ENCODE measurements at places on chromosomes 1 and 21.

- no peak for DNase-seq
Measured at GRCh38 chr1:240999826-241000225, 357.2 kb downstream of the RGS7 start.

DNA sequence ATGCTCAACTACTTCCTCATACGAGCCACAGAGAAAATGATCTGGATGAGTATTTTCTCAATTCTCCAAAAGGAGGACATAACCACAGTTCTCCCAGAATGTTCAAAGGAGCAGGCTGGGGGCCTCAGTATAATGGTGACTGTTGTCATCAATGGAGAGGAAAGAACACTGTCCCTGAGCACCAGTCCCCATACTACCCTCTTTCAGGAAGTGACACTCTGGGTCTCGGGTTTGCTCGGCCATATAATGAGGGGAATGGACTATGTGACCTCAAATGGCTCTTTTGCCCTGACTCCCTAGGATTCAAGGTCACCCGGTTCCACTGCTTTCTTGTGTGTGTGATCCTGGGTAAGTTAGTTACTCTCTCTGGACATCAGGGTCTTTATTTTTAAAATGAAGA, 22.8 kb downstream of the SLC9A1 start:
- DNase-seq = no peak

DNA sequence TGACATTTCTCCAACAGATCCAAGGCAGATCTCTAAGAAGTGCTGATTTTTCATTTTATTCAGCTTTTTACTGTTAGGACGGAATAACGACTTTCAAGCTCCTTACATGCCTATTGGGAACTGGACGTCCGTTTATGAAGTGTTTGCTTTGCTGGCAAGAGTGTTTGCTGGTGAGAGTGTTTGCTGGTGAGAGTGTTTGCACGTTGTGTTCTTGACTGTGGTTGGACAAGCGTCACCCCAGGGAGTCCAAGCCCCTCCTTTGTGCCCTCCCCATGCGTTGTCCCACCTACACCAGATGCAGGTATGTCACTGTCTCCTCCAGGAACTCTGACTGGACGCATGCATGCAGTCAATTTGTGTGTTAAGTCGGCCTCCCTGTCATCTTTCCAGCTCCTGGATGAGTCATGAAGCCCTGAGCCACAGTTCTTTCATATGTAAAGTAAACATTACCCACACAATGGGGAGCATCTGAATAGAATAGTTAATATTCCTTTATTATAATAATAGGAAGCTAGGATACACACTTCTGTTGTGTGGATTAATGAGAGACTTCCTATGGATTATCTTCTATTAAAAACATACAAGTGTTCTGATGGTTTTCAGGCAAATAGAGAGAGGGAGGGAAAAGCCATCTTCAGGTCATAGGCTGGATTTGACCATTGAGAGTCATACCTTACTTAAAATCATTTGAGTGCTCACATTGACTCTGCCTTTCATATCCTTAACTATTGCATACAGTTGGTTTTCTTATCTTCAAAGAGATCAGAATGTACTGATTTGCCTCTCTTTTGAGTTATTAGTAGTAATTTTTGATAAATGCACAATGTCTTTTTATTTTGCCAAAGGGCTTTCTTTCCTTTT, 119.2 kb downstream of the GALNT2 start:
- no peak for DNase-seq

DNA sequence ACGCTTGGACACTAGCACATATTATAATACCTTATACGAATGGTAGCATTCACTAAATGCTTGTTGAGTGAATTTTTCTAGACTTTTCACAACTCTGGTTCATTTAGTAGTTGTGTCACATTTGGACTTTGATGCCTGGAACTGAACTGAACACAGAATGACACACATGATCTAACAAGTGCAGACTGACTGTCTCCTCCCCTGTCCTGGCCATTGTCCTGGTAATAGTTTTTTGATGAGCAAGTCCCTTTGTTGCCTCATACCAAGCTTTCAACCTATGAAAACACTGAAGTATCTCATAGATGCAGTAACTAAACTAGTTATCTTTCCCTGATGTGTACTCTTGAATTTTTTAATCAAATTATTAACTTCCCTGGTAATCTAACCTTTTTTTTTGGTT, 66.4 kb downstream of the LRRC8D start:
- no peak for DNase-seq

- no peak for DNase-seq
Measured at GRCh38 chr1:227234998-227235405, 83.3 kb downstream of the CDC42BPA start.

DNA sequence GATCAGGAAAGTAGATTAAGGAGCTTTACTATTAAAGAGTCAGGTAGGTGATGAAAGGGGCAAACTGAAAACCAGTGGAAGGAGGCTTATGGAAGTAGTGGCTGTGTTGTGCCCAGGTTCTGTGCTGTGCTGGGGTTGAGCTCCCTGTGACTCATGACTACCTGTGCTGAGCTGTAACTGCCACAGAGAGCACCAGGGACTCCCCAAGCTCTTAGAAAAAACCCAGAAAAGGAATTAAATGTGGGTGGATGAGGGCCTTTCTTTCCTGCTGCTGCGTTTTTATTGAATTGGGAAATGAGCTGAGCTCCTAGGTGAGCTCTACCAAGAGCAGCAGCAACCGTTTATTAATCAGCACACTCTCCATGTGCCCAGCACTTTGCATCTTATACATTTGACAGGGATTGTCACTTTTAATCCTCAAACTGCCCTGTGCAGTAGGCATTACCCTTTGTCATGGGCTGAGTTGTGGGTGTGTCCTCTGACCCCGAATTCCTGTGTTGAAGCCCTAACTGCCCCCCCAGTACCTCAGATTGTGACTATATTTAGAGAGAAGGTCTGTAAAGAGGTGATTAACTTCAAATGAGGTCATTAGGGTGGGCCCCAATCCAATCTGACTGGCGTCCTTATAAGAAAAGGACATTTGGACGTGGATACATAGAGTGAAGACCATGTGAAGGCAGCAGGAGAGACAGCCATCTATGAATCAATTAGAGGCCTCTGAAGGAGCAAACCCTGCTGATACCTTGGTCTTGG, 65.4 kb downstream of the AK4 start:
- no peak for DNase-seq

- no peak for DNase-seq
Measured at GRCh38 chr1:53733447-53733931, 5.5 kb downstream of the GLIS1 start.

GRCh38 chr1:158818560-158818959, 12.6 kb upstream of the MNDA start:
- no peak for DNase-seq

DNA sequence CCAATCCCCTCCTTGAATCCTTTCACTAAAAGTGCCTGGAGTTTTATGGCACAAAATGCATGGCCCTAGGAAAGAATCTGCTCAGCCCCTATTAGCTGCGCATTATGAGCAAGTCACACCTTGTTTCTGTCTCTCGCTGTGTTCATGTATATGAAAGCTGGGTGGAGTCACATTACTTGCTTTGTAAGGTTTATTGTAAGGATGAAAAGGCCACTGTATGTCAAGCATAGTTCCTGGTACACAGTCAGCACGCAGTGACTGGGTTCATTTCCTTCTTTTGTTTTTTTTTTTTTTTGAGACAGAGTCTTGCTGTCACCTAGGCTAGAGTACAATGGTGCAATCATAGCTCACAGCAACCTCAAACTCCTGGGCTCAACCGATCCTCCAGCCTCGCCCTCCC, 6.7 kb upstream of the SLC9A1 start:
- DNase-seq = no peak

DNA sequence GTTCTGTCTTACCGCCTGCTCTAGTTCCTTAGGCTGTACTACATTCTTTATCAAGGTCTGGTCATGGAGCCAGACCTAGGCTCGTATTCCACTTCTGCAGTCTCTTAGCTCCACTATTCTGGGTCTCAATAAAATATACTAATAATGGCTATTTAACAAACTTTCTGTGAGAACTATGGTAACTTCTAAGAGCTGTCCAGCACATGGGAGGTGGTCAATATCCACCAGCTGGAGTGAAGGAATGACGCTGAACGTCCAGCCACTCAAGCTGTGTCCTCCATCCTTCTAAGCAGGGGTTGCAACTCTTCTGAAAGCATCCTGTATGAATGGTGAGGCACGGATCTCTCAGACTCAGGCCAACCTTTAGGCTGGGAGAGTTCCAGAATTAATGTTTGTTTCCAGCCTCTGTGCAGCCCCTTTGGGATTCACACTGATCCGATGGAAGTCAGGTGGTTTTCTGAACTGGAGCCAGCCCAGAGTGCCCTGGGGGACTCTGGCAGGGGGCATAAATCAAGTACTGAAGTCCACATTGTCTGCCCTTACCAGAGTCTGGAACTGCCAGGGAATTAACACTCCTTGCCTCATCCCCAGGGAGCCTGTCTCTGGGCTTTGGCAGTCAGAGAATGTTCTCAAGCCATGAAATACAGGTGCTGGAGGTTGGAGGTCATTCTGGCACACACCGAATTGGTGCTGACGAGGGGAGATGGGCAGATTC, 57.4 kb downstream of the BRINP2 start:
- no peak for DNase-seq

DNA sequence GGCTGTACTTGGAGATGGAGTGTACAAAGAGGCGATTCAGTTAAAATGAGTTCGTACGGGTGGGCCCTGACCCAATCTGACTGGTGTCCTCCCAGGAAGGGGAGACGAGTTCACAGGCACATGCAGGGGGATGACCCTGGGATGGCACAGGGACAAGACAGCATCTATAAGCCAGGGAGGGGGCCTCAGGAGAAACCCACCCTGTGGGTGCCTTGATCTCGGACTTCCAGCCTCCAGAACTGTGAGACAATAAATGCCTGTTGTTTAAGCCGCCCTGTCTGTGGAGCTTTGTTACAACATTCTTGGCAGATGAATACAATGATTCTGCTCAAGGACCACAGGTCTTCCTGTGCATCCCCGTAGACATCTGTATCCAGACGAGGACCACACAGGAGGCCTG, 14.6 kb upstream of the CLDN14 start:
- no peak for DNase-seq

DNA sequence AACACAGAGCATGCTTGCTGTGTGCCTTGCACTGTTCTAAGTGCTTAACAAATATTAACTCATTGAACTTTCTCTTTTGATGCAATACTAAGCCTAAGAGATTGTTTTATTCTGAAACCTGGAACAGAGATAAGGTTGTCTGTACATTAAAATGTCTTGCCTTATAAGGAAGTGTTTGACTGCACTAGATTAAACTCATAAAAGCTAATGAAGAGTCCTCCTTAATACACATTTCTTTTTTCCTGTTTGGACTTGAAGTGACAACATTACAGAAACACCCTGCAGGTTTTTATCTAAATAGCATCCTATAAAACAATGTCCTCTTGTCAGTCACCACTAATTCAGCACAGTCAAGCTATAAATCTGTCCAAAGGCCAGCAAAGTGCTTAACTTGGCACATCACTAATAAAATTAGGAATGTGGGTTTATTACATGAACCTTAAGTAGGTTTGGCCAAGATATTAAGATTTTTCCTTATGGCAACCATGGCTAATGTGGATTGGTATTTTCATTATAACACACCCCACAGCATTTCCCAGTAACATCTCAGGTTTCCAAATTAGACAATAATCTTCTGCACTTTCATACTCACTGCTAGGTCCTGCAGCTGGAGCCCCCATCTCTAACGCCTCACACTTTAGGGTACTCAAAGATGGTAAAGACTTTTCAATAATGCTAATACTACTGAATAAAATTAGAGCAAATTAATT, 389.7 kb downstream of the LMO4 start:
- no peak for DNase-seq

- DNase-seq = no peak
Measured at GRCh38 chr1:228059634-228060457, 22.7 kb upstream of the ARF1 start.

DNA sequence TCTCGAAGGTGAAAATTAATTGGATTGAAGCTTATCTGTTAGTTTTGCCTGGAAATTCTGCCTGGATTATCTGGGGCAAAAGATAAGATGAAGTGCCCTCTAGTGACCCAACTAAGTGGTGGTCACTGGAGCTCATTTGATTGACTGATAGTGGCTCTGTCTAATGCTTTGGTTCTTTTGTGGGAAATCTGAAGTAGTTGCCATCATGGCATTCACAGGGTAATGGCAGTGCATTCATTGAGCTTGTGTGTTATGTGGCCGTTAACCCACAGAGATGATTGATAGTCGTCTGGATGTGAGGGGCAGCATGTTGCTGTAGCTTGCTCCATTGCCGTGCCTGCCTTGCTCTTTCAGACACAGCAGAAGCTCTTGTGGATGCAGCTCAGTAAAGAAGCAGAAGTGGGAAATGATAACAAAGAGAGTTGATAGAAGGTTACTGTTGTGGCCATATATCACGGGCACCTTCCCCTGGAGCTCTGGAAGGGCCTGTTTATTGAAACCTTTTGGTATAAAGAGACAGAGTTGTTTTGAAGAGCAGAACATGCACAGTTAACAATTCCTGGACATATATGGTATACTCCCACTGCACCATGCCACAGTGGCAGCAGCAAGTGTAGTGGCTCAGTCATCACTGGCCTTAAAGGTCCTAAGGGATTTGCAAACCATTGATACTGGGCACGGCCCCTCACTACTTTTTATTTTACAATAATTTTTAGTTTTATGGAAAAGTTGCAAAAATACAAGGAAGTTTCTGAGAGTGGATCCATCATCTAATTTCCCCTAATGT, 42.0 kb downstream of the CXADR start:
- no peak for DNase-seq

- no peak for DNase-seq
Measured at GRCh38 chr1:167158813-167159275, 61.8 kb upstream of the POU2F1 start.

DNA sequence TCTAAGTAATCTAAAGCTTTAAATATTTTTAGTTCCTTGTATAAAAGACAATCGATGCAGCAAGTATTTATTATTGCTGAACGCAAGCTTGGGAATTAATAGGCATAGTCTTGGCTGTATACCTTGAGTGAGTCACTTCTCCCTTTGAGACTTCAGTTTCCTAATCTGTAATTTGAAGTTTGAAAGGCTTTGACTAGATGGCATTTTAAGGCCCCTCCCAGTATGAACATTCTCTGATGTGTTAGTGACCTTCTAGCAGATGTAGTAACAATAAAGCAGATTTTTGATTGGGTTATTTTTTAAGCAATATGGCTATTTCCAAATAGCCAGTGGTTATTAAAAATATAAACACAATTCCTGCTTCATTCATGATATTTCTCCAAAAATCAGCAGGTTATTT, 58.2 kb downstream of the DUSP10 start:
- no peak for DNase-seq

GRCh38 chr1:51265618-51266017, 29.5 kb downstream of the RNF11 start:
- DNase-seq = no peak

Measured in cerebellar nuclear complex (tissue), 1 donor.